ENCODE measurements at places on chromosomes 7 and 10.

DNA sequence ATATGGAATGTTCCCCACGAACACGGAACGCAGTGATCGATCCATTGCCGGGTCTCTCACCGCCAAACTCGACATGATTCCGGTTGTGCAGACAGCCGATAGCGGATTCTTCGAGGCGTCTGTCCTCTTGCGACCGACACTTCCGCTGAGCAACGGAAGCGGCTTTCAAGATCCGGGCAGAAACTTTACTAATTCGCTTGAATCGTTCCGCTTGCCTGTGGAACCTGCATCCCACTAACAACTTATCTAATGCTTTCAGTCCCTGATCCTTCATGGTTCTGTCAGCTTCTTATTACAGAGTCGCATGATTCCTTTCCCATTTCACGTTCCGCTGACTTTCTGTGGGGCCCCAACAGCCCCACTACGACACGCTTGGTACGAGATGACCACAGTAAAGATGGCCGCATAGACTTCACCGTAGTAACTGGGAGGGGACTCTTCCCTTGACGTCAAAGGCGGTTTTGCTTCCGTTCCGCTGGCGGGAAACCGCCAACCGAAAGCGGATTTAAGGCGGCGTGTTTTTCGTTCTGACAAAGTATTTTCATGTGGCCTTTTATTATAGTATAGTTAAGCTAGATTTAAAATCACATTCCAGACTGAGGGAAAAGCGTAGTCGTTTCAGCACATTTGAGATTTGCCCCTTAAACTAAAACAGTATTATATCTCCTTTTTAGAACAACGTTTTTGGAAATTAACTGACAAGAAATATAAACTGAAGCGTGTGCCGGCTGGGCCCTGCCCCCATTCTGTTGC, at the start of gene CSTF2T:
Gene CSTF2T, minus strand, starts transcription at position 121 of the 753 bp plus-strand sequence. Its CDS starts 46 bp downstream, at position 75.
- peak; percentile 13 for DNase-seq

DNA sequence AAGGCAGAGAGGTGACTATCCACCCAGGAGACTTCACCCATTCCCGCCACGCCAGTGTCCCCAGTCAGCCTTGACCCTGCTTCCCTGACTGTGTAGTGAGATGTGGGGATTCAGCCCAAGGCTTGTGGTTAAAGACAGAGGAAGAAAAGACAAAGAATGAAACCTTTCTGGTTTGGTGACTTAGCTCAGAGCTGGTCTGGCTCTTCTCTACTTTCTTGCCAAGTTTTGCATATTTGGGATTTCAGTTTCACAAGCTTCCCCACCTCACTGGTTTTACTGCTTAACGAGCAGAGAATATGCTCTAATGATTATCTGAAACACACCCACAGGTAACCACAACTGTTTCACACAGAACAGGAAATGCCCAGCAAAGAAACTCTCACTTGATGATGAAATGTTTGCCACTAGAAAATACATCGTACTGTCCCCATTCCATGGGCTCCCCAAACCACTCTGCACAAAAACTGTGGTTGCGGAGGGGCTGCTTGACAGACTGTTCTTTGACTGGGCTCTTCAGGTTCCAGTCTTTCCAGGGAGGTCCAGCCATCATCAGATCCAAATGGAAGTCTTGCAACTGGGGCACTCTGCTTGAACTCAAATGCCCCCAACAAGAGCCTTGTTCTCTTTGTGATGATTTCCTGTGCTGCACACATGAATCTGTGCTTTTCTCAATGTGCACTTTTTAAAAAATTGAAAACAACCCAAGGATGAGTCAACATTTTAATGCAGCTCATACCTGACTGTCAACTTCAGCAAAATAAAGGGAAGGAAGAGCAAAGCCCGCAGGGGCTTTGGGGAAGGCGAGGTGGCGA, 95.5 kb downstream of the CTBP2 start:
- peak; percentile 49 for DNase-seq

GRCh38 chr7:29278337-29279069, 83.9 kb downstream of the CHN2 start:
- DNase-seq, result no peak

DNA sequence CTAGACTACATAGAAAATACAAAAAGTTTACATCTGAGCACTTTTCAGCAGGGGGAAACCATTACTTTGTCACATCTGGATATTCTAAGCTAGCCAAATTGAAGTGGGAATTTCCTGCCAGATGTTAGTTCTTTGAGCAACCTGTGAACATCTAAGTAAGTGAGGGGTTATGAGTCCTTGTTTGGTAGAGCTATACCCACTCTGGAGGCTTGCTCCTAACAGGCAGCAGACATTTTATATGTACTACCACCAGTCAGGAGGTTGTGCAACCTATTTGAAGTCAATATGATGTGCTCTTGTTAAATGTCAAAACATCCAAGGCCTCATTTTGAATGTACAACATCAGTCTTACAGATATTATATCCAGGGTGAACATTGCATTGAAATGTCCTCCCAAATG, 143.3 kb upstream of the KAT6B start:
- DNase-seq, result no peak

DNA sequence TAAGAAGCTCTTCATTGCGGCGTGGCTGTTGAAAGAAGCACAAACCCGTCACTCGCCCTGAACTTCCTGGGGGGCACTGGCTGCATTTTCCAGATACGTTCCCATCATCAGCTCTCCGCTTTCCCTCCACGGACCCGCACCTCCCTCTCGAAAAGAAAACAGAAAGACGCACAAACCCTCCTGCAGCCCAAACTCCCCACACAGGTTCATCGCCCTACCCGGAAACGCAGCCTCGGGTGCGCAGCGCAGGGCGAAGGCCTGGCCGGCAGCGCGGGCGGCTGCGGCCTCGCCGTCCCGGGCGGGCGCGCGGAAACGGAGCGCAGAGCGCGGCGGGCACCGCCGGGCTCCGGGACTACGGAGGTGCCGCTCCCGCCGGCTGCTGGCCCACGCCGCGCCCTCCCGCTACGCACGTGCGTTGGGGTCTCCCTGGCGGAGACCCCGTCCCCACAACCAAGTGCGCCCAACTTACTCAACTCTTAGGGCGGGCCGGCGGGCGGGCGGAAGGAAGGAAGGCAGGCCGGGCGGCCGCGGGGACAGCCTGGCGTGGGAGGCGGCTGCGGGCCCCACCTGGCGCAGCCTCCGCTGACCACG, 822 bp downstream of the ZNF800 start:
- peak; percentile 26 for DNase-seq
